ENCODE measurements at places on chromosomes 16 and 17.

DNA sequence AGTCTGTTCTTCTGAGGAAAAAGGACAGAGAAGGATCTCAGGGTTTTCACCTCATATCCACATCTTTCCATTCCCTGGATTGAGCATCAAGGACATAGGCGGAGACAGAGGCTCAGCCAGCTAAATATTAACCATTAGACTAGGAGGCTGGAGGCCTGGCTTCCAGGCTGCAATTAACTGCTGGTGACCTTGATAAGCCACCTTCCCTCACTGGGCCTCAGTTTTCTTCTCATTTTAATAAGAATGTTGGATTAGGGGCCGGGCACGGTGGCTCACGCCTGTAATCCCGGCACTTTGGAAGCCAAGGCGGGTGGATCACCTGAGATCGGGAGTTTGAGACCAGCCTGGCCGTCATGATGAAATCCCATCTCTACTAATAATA lies 25.6 kb upstream of the CNOT1 start:
- DNase-seq, result no peak

GRCh38 chr17:62725791-62726249 lies 82.3 kb downstream of the MARCHF10 start:
- no peak for DNase-seq

- no peak for DNase-seq
Measured at GRCh38 chr17:45794840-45795239, 10.7 kb downstream of the CRHR1 start.

- DNase-seq, result no peak
Measured at GRCh38 chr16:80687606-80688005, 116.8 kb downstream of the CDYL2 start.

All from NCI-H187 treated with DMSO at 0.1 percent for 48 hours (cell line).